ENCODE measurements at places on chromosomes 12 and 14. TPM values are rescaled to one million over a fixed set of nuclear protein-coding genes. Genes with fewer than 3 reads are reported as not detected.

GRCh38 chr14:97077687-97078086 is 280.5 kb downstream of the VRK1 start:
- DNase-seq: no peak

GRCh38 chr14:61499991-61500390 is 178.6 kb downstream of the PRKCH start:
- no peak for DNase-seq

DNA sequence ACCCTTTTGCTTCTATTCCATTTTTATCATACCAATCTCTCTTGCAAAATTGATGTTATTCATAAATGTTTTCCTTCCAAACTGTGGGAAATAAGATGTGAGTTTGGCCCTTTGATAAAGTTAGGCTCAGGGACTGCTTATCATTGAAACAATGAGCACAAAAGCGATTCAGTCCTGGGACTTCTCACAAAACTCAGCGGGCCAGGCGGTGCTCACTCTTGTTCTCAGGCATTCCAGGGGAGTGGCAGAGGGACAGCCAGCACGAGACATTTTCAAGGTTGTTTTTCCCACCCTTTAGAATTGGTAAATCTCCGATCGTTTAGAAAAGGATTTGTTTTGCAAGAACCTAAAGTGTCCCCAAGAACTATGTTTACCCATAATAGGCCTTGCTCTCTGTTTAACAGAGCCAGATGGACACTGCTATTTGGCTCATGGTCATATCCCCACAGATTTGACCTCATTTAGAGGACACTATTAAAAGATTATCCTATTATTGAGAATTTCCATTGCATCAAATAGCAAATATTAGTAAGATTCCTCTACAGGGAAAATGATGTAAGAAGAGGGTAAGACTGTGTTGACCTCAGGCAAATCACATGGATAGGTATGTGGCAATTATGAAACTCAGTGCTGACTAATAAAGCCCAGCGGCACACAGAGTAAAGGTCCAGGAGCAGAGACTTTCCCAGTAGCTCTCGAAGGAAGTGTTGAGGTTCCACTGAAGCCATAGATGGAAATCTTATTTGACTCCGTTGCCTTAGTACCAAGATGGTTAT is 102.7 kb upstream of the USP44 start:
- no peak for DNase-seq

DNA sequence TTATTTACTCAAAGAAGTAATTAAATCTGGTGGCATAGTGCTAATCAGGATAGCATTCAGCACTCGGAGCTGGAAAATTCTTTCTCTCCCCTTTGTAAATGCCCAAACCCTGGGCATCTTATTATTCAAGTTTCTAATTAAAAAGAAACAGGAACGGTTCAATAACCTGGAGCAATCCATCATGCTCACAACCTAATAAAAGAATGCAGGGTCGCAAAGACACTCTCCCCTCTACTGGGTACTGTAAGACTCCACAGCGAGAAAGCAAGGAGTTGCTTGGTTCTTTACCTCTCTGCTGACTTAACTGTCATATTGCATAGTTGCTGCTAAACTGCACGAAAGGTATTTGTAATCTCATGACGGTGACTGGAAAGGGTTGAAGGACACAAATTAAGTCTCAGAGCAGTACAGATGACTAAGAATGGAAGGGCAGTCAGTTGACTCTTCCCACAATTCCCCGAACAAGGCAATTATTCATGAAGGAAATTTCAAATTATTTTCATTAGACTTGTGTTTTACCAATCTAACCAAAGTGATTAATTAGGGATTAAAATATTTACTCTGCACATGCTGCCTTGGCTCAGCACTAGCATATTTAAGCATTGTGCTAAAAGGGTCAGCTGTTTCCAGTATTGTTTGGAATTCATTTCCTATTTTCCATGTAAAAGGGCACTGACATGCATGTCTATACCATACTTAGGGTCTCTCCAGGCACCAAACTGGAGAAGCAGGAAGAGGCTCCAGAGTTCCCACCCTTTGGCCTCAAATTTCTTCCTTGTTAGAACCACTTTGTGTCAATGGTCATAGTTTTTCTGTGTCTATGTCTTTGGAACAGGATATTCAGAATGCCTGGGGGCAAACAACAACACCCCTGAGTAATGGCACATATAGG is 182.2 kb downstream of the EXOC5 start:
- no peak for DNase-seq

GRCh38 chr14:105484069-105484996 is 2.4 kb upstream of the CRIP1 start:
- peak; percentile 68 for DNase-seq

DNA sequence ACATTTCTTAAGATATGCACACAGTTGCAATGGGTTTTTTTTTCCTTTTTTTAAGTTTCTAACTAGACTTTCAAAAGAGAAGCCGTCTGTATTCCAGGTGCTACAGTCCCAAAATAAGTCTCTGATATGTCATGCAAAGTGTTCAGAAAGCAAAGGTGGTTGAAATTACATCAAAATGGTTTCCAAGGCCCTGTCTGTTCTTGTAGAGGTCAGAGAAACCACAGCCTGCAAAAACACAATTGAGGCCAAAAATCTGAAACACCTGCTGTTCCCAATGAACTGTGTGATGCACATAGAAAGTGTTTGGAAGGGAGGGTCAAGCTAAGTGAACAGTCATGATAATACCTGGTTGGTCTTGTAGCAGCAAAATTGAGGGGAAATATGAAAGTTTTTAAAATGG is 91.0 kb downstream of the VRK1 start:
- DNase-seq: no peak

- no peak for DNase-seq
Observed at GRCh38 chr12:120102189-120103043, 14.1 kb downstream of the RAB35 start.

DNA sequence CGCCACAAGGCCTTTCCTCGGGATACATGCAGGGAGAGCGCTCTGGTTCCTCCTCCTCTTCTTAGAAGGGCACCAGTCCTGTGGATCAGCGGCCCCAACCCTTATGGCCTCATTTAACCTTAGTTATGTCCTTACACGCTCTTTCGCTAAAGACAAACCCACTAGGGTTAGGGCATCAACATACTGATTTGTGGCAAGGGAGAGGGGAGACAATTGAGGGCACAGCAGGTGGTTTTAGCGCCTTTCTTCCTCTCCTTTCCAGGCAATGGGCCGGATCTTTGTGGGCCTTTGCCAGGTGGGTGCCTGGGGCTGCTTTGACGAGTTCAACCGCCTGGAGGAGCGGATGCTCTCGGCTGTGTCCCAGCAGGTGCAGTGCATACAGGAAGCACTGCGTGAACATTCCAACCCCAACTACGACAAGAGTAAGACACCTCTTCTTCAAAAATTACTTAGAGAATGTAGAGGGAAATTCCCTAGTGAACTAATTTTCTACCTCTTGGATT is 43.6 kb downstream of the DYNC1H1 start:
- DNase-seq: no peak

- no peak for DNase-seq
Observed at GRCh38 chr14:79021766-79022165, 851.6 kb downstream of the NRXN3 start.

GRCh38 chr12:67747869-67748742 is 99.6 kb downstream of the DYRK2 start:
- DNase-seq: no peak

GRCh38 chr12:93094988-93095737 is 166.1 kb upstream of the EEA1 start:
- no peak for DNase-seq

DNA sequence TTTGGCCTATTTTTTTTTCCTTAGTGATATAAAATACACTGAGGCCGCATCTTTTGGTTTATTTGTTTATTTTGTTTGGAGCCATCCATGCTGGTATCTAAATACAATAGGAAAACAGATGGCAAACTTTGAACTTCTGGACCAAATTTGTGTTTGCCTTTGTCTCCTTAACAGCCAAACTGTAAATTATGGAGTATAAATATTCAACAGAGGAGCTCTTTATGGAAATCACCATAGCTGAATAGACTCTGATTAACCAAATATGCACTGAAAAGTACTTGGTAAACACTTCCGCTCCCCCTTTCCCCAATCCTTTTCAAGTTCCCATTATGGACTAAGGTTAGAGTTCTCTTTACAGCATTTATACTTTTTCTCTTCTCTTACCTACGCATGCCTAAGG is 80.5 kb downstream of the TESC start:
- DNase-seq: no peak

DNA sequence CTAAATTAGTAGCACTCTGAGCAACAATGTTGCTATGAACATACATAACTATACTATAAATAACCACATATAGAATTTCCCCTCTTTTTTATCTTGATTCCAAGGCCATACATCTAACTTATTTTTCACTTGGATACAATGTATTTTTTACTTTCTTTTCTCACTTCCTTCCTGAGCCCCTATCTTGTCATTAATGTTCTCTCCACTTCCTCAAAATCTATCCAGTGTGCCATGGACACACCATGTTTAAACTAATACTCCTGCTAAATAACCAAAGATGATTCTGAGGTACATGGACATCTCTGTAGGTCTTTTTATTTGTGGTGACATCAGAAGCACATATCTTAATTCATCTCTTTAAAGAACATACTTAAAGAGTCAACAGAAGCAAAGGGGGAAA is 251.2 kb downstream of the C12orf42 start:
- no peak for DNase-seq

- DNase-seq: no peak
Observed at GRCh38 chr14:79834868-79835267, 376.4 kb downstream of the DIO2 start.

GRCh38 chr14:31207287-31207754 is 272 bp downstream of the HECTD1 start:
- no peak for DNase-seq

DNA sequence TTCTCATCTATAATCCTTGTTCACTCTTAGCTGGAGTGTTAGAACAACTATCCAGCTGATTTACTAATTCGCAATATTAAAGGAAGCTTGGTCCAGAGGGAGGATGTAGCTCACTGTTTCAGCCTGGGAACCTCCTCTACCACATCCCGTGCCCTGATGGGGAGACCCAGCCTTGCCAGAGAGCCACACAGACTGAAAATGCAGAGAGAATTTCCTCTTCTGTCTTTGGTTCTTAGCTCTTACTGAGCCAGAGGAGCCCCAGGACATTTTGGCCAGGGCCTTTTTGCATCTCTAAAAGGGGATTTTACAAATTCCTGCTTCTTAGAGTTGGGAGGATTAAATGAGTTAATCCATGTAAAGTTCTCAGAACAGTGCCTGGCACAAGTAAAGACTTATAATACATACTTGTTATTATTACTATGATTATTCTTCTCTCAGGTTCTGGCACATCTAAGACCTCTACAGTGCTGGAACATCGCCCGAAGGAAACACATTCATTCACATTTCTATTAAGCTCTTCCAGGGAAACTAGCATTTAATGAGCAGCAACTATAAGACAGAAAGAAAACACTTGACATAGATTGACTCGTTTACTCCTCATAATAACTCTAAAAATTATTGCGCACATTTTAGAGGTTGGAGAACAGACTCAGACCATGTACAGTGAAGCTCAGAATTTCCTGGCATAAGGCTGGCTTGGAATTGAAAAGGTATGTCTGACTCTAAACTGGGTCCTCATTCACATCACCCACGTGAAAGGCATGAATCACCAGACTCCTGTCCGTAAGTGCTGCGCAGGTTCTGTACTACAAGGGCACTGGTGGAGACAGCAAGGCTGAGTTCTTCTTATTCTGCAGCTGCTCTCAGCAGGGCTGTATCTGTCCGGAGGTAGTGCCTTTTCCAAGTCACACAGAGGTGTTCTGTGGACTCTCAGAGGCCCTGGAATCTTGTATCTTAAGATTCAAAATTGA is 27.8 kb upstream of the AEBP2 start:
- DNase-seq: no peak

DNA sequence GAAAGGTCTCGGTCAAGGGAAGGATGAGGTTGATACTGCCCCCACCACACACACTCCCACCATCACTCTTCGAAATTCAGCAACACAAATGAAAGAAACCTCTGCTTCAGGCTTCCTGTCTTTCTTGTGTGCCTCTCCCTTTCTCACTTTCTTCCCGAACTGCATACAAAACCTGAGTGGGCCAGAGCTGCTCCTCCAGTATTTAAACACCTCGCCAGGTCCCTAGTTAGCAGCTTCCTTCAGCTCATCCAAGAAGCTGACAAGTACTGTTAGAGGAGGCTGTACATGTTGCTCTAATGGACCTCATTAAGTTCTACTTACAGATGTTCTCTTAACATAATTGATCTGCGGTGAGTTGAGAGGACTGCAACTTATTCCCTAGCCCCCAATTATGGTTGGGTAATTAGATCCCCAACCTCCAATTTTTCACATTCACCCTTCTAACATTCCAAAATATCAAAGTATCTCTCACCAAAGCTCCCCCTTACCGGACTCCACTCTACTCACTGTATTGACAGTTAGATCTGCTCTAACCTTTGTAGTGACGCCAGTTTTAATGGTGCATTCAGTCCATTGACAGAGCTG is 4.1 kb upstream of the LMO3 start:
- no peak for DNase-seq

The GPX2 gene
- total RNA-seq: 0.89 TPM

- no peak for DNase-seq
Observed at GRCh38 chr14:83624541-83624940, 1905.4 kb upstream of the FLRT2 start.

The DICER1 gene
- 57.8 TPM for total RNA-seq

The KRT8 gene
- 0.42 TPM for total RNA-seq

DNA sequence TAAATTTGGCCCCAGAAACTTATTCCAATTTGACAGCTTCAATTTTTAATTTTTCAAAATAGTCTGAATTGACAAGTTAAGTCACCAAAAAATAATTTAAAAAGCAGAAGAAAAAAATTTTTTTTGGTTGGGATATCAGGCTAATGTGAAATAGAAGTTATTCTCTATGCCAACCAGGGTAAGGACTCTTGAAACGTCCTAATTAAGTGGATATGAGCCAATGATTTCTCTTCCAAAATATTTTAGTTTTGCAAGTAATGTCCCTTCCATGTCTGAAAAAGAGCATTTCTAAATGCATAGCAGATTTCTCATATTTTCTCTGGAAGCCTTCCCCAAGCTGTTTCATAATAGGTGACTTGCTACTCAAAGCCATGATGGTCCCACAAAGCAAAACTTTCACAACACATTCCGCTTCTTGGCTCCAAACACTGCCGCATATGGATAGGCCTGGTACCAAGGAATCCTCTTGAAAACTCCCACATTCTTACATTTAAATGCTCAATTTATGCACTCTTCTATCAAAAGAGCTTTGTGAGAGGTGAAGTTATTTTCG is 65.1 kb downstream of the SIX6 start:
- DNase-seq: no peak

The HOTAIR gene
- total RNA-seq: not detected

- DNase-seq: no peak
Observed at GRCh38 chr12:6546016-6546415, 9.8 kb downstream of the IFFO1 start.

The NGB gene
- total RNA-seq: not detected

The CLEC12A gene
- total RNA-seq: 0.26 TPM

DNA sequence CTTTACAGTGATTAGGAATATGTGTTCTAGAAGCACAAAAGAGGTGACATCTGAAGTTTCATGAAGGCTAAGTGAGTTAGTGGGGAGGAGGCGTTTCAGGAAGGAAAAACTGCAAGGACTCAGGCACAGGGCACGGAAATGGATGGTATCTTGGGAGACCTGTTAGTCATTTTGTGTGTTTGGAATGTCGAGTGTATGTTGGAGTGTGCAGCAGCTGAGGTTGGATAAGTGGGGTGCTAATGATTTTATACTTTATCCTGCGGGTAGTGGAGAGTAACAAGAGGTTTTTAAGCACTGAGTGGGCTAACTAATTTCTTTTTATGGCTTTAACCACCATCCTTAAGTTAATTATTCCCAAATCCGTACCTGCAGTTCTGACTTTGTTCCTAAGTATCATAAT is 571.5 kb upstream of the FBXO33 start:
- DNase-seq: no peak
